ENCODE measurements at places on chromosomes 1 and 21.

DNA sequence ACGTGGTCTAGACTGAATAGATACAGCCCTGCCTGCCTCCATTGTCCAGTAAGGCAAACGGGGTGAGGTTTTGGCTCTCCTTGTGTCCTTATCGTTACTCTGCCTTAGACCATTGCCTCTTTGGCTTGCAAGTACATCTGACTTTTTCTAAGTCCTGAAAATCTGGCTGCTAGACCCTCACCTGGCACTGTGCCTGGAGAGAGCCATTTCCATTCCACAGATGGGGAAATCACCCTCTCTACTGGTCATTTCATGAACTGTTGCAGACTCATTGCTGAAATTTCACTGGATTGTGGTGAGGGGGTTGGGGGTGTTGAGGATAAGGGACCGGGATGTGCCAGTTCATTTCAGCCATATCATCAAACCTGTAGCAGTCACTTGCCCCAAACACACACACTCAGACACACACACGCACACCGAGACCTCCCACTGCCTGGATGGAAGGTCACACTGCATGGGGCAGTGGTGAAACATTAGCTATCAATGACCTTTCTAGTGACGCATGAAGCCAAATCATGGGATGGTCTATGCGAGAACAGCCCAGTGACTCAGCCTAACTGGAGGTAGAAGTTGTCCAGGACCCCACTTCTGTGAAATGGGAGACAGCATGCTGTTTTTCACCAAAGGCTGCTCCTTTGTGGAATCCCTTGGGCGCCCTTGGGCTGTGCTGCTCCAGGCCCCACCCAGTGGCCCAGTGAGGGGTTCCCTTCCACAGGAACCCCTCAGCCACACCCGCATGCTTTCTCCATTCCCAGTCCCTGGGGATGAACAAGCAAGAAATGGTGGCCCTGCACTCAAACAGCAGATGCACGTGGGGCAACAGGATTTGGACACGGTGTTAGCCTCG, 34.9 kb upstream of the VASH2 start:
- DNase-seq, result no peak

DNA sequence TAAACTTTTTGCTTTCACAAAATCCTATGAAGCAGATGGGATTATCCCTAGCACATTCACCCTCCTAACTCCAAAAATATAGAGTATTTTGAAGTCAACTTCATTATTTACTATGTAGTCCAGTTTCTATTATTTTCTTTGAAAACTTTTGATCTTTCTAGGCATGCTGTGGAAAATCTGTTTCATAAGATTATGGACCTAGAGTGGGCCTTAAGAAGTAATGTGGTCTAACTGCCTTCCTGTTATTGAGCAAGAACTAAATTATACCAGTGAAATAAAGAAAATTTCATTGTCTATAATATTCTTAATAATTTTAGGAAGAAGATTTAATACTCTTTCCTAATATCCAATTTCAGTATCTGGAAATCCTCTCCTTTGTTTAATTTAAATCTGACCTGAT, 58.1 kb downstream of the PRKACB start:
- no peak for DNase-seq

- no peak for DNase-seq
Measured at GRCh38 chr21:45017039-45017960, 57.1 kb upstream of the ADARB1 start.

DNA sequence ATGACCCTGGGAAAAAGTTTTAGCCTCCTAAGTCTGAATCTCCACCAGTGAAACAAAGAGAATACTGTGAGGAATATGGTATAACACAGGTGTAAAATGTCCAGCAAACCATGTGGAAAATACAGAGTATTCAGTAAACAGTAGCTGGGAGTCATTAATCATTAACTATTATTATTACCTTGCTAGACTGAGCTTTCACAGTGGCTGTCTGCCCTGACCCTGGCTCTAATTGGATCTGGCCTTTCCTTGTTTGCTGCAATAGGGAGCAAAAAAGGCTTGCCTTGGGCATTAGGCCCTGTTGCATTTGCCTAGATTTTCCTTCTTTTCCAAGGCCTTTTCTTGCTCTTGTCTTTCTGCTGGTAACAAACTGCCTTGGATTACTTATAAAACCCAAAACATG, 179.1 kb upstream of the BEND5 start:
- no peak for DNase-seq

GRCh38 chr1:235486321-235486720, 17.9 kb downstream of the B3GALNT2 start:
- no peak for DNase-seq

DNA sequence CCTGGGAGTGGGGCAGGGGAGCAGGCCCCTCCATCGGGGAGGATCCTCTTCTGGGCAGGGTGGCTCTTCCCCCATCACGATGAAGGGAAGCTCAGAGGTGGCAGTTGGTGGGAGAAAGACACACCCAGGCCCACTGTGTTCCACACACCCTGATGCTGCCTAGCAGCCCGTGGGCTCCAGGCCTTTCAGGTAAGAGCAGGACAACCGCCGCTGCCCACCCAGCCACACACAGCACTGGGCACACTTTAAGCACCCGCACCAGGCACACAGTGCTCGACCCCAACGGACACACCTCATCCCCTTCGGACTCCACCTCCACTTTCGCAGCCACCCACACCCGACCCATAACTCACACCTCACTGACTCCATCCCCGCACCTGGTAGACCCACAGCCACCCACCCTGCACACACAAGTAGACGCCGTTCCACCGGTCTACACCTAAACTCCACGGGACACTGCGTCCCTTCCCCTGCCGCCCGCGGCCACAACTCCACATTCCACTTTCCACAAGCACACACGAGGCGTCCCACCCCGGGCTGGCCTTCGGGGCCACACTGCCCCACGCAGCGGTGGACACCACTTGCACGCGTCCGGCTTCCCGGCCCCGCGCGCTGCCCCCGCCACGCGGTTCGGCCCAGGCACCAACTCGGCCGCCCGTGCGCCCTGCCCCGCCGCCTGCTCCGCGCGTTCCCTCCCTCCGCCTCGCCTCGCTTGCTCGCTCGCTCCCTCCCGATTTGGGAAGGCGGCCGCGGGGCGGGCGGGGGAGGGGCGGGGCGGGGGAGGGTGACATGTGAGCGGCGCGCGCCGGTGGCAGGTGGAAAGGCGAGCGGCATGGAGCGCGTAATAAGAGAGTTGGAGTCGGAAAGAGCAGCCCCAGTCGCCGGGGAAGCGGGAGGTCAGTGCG, at the start of gene KCNQ4:
KCNQ4 (plus strand) TSS at position 787 of the 905 bp plus-strand sequence. CDS start 307 bp downstream, outside the sequence.
- DNase-seq, result no peak

DNA sequence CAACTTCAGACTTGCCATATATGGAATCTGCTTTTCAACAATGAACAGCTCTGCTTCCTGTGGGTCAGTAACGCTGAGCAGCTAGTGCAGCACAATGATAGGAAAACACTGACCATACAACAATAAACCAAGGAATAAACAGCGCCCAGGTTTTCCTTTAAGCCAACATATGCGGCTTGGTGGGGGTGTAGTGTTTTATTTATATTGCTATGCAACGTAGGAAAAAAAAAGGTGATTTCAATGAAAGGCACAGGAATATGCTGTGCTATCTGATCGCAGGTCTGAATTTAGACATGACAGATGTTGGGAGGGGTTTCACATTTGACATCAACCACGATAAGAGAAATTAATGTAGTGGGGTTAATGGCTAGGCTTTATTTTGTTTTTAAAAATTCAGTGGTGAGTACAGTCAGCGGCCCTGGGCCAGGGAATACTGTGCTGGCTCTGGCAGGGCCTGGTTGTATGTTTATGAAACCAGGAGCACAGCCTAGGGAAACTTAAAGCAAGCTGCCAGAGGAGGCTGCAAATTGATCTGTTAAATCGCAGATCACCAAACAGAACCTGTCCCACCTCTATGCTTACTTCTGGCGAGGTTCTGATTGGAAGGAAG, 4.3 kb downstream of the TSPAN2 start:
- no peak for DNase-seq

DNA sequence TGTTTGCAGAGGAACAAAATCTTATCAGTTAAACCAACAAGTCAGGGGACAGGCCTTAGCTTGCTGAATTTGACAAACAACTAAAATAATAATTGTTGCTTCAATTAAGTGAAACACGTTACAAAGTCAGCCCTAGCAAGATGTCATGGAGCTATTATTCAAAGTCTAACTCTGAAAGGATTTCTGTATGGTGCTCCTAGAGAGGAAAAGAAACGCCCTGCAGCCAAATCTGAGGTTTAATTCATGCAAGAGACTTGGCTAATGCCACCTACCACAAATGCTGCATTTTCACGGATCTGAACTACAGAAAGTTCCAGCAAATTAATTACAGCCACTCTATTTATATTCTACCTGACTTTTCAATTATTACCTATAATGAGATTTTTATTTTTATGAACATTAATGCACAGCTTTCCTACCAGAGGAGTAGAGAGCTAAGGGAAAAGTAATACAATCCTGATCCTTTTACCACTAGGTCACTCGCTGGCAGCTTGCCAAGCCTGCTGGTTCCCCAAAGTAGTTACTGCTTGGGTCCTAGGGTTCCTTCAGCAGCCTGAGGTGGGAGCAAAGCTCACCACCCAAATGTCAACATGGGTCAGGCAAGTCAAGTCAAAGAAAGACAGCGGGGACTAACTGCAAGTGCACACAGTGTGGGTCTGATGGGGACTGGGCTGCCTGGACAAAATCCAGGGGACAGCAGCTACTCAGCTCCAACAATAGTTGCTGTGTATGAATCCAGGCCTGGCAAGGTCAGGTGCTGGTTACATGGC, 8.5 kb downstream of the COLGALT2 start:
- no peak for DNase-seq

DNA sequence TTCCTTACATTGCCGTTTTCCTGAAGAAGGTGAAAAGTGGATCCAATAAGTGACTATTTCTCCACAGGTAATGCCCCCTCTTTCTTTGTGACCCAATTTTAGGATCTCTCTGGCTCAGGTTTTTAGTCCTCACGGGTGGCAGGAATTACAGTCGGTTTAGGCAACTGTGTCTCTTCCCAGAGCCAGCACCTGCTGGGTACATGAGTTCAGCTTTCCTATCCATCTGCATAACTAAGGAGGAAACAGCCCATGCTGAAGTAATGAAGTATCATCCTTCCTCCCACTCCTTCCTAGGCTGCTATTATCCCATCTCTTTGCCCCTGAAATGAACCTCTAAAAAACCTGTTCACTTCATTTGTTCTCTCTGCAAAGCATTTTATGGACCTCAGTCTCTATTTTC, 544.6 kb downstream of the NEGR1 start:
- DNase-seq, result no peak

DNA sequence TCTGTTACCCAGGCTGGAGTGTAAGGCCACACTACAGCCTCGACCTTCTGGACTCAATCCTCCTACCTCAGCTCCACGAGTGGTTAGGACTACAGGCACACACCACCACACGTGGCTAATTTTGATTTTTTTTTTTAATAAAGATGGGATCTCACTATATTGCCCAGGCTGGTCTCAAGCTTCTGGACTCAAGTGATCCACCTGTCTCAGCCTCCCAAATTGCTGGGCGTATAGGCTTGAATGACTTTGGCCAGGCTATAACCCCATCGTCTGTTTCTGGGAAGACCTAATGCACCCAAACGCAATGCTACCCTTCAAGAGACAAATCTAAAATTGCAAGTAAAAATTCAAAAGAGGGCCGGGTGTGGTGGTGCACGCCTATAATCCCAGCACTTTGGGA, 52.1 kb downstream of the DAP3 start:
- DNase-seq, result no peak

- DNase-seq, result no peak
Measured at GRCh38 chr1:107100331-107100984, 40.4 kb upstream of the NTNG1 start.

- no peak for DNase-seq
Measured at GRCh38 chr1:205716371-205717132, 33.4 kb downstream of the NUCKS1 start.

- DNase-seq, result no peak
Measured at GRCh38 chr1:77511440-77511840, 171.0 kb downstream of the ZZZ3 start.

DNA sequence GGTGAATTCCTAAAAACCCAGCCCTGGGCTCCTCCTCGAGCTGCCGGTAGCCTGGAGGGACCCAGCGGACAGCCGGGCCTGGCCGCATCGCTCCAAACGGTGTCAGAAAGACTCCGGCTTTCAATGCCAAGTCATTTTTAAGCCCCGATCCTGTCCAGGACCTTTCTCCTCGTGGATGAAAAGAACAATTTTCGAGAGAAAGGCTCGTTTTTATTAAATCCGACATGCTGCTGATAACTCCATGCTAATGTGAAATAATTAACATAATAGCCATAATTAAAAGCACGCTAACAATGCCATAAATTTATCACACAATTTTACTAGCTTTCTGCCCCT, 4.6 kb upstream of the FOXD3 start:
- no peak for DNase-seq

GRCh38 chr21:19353256-19353655, 949.7 kb upstream of the TMPRSS15 start:
- no peak for DNase-seq

Data from stimulated activated CD4-positive, alpha-beta T cell treated with anti-CD3 and anti-CD28 coated beads, Interleukin-1b, Interleukin-23, amount 100 ng/mL, for 1 hour (primary cell).